Uterus (tissue), 4 donors: ENCODE measurements at places on chromosomes 12 and 14. TPM values are rescaled to one million over a fixed set of nuclear protein-coding genes. Genes with fewer than 3 reads are reported as not detected.

DNA sequence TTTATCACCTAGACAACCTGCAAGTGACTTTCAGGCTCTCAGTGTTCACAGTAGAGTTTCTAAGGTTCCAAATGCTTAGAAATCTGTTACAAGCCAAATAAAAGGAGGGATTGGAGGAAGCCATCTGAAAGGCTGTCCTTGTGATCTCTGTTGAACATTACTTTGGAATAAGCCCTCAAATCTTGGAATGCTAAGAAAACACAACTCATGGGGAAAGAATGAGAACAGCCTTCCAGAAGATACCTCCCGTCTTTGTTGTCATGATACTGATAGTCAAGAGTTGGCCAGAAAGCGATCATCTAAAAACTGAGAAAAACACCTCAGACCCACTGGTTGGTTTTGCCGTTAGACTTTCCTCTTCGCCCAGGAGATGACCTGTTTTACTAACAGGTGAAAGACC lies 44.4 kb upstream of the KCNK13 start:
- no peak overlapping the region for H3K4me3 ChIP-seq
- H3K27ac ChIP-seq: no peak overlapping the region
- H3K36me3 ChIP-seq: no peaks in the 10 kb centered on the region
- DNase-seq: no peak
- H3K4me1 ChIP-seq: no peaks in the 10 kb centered on the region

DNA sequence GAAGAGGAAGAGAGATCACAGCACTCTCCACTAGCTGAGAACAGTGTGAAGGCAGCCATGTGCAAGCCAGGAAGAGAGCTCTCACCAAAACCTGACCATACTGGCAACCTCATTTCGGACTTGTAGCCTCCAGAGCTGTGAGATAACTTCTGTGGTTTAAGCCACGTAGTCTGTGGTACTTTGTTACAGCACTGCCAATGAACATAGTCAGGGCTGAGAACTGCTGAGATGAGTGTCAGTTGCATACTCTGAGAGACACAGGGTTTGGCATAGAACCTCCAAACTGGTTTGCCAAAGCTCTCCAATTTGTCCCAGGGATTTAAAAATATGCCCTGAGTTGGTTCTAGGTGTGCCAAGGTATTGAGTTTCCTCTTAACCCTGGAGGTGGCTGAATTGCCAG lies 218.6 kb downstream of the ATP23 start:
- H3K27ac ChIP-seq: no peak overlapping the region
- no peak for DNase-seq
- no peaks in the 10 kb centered on the region for H3K27me3 ChIP-seq
- H3K36me3 ChIP-seq: no peaks in the 10 kb centered on the region
- no peaks in the 10 kb centered on the region for H3K4me1 ChIP-seq

GRCh38 chr12:106187842-106188241 lies 49.1 kb upstream of the NUAK1 start:
- no peaks in the 10 kb centered on the region for H3K27me3 ChIP-seq
- no peaks in the 10 kb centered on the region for H3K36me3 ChIP-seq
- H3K4me3 ChIP-seq: no peak overlapping the region

GRCh38 chr14:101113835-101114725 lies 210.6 kb upstream of the RTL1 start:
- no peaks in the 10 kb centered on the region for H3K36me3 ChIP-seq
- no peak overlapping the region for H3K27ac ChIP-seq
- no peaks in the 10 kb centered on the region for H3K4me1 ChIP-seq
- no peaks in the 10 kb centered on the region for H3K27me3 ChIP-seq
- DNase-seq: no peak

GRCh38 chr14:97010491-97011160 lies 213.4 kb downstream of the VRK1 start:
- H3K4me1 ChIP-seq: no peaks in the 10 kb centered on the region
- H3K27me3 ChIP-seq: no peaks in the 10 kb centered on the region
- no peak overlapping the region for H3K27ac ChIP-seq
- DNase-seq: no peak
- no peak overlapping the region for H3K4me3 ChIP-seq
- no peaks in the 10 kb centered on the region for H3K36me3 ChIP-seq

TBPL2 gene
- not detected for total RNA-seq

DNA sequence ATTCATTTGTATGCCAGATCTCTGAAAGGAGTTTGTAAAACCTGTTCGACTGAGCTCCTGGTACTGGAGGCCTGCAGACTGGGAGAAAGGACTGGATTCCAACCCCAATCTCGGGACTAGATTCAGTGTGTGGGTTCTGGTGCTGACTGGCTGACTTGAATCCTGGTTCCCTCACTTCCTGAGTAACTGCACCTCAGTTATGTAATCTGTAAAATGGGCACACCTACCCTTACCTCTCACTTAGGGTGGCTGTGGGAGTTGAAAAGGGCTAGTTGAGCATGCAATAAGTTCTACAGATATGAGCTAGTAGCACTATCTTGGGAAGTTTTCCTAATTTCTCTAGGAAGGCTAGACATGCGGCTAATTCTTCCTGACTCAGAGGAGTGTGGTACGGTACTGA lies 621.3 kb upstream of the TBX3 start:
- H3K36me3 ChIP-seq: no peaks in the 10 kb centered on the region
- no peaks in the 10 kb centered on the region for H3K4me1 ChIP-seq
- H3K4me3 ChIP-seq: no peak overlapping the region

DNA sequence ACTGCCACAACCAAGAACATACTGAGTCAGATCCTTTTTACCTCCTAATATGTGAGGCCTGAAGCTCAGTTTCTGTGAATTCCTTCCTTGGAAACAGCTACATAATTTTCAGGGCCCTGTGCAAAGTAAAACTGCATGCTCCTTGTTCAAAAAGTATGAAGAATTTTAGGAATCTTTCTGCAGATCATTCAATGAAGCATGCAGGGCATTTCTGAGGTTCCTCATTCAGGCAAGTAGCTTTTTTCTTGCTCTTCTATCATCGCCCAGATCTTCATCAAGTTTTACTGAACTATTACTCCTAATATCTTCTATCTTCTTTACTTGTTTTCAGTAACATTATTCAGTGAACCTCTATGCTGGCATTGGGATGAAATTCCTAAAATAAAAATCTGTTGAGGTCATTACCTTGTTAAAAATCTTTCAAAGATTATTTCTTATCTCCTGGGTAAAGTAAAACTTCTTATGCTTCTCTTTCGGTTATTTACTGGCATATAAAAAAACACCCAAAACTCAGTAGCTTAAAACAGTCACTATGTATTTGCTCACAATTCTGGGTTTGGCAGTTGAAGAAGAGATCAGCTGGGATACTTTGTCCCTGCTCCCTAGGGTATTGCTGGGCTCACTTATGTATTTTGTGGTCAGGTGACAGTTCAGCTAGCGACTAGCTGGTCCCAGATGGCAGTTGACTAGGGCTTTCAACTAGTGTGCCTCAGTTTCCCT lies 42.6 kb upstream of the KRR1 start:
- H3K4me3 ChIP-seq: no peak overlapping the region
- no peak overlapping the region for H3K27ac ChIP-seq
- no peaks in the 10 kb centered on the region for H3K36me3 ChIP-seq
- no peak for DNase-seq
- H3K4me1 ChIP-seq: no peaks in the 10 kb centered on the region

GRCh38 chr14:77205566-77205965 lies 24.0 kb downstream of the TMEM63C start:
- H3K27ac ChIP-seq: no peak overlapping the region
- H3K27me3 ChIP-seq: no peaks in the 10 kb centered on the region
- H3K36me3 ChIP-seq: no peaks in the 10 kb centered on the region
- H3K4me3 ChIP-seq: no peak overlapping the region

- no peaks in the 10 kb centered on the region for H3K27me3 ChIP-seq
- no peaks in the 10 kb centered on the region for H3K4me1 ChIP-seq
- H3K4me3 ChIP-seq: no peak overlapping the region
- no peak overlapping the region for H3K27ac ChIP-seq
These were observed 71.1 kb upstream of the SOX5 start for GRCh38 chr12:24020397-24021163.

DNA sequence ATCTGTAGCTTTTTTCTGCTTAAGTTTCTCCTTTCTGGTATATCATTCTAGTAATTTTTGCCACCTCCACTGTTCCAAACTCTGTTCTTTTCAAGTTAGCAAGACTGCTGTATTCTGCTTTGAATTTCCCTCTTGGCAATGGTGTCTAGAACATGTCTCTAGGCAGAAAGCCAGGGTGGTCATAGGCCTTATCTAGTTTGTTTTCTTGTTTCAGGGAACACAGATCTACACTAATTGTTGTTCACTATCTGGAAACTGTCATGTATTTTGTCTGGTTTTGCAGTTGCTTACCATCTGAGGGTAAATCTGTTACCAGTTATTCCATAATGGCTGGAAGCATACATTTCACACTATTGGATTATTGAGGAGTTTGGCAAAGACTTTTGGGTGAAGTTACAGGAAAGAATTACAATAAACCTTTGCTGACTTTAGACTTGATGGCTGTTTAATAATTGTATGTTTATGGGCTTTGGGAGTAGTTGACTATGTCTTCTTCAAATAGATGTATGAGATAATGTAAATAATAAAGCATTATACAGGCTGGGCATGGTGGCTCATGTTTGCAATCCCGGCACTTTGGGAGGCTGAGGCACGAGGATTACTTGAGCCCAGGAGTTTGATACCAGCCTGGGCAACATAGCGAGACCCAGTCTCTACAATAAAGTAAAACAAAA lies 41.4 kb downstream of the FUT8 start:
- no peaks in the 10 kb centered on the region for H3K4me1 ChIP-seq
- H3K27me3 ChIP-seq: no peaks in the 10 kb centered on the region
- H3K36me3 ChIP-seq: no peaks in the 10 kb centered on the region
- DNase-seq: no peak
- no peak overlapping the region for H3K27ac ChIP-seq

DNA sequence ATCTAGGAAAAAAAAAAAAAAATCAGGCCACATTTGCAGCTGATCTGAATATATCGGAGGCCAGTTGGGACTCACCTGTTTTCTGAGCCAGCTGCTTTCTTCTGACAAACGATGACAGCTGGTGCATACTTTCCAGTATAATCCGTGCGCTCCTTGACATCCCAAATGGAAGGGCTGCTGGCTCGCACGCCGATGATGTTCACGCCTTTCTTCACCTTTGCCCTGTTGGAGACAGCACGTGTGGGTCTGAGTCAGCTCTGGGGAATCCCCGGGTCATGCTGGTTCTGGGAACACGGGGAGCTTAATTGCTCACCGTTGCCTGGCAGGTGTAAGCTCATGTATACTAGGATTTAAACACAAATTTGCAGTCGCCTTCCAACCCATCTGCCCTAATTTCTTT lies 372.8 kb downstream of the TMEM132D start:
- H3K4me3 ChIP-seq: no peak overlapping the region
- no peaks in the 10 kb centered on the region for H3K4me1 ChIP-seq
- H3K36me3 ChIP-seq: no peaks in the 10 kb centered on the region
- no peaks in the 10 kb centered on the region for H3K27me3 ChIP-seq

AMN gene
- not detected for total RNA-seq
